Epithelial cell of prostate (primary cell): ENCODE measurements at places on chromosomes 4 and X.

DNA sequence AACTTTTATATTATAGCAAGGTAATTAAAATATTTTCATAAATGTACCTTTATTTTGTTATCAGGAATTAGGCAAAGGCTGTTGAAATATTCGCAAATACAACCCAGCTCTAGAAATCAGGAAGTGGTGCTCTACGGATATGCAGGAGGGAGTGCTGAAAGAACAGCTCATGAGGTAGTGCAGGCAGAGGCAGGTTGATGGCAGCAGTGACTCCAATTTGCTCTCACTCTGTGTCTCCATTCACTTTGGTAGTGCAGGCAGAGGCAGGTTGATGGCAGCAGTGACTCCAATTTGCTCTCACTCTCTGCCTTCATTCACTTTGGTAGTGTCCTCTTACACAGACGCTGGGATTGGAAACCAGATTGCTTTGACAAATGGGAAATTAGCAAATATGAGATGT, 277.9 kb downstream of the TRIML1 start:
- DNase-seq: no peak

DNA sequence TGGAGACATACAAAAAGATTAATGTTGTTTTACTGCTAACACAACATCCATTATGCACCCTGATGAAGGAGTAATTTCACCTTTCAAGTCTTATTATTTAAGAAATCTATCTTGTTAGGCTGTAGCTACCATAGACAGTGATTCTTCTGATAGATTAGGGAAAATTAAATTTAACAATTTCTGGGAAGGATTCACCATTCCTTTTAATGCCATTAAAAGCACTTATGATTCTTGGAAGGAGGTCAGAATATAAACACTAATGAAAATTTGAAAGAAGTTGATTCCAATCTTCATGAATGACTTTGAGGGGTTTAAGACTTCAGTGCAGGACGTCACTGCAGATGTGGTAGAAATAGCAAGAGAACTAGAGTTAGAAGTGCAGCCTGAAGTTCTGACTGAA, 69.8 kb downstream of the F11 start:
- no peak for DNase-seq

GRCh38 chr4:93947286-93947685, 118.7 kb downstream of the ATOH1 start:
- DNase-seq: no peak

- DNase-seq: no peak
Measured at GRCh38 chrX:17567187-17567586, 170.1 kb upstream of the SCML1 start.
